ENCODE measurements at places on chromosomes 16 and 17.

DNA sequence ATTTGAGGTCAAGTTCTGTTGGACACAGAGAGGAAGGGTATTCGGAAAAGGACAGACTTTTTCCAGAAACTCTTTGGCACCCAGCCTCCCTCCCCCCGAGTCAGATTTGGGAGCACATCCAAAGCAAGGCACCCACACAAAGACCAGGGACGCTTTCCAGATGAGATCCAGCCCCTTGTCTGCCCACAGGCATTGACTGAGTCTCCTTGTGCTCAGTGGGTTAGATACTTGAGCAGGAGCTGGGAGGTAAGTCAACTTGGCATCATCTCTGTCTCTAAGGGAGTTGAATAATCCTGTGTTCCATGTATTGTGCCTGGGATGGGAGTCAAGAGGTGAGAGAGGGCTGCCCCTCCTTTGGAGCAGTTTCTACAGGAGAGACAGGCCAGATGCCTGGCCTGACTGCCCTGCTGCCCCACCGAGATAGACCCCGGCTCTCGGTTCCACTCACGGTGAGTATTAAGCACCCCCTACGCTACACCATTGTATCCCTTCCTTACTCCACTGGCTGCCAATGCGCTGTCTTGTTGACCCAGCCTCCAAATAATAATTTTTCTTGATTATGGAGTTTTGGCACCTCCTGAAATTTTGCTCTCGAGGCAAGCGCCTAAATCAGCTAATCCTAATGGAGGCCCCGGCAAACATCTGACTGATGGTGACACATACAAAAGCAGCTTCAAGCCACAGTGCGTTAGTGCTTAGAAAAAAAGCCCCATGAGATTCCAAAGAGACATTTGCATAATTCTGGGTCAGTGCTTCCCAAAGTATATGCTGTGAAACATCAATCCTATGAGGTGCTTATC, 29.6 kb upstream of the MAP3K14 start:
- no peak for DNase-seq

GRCh38 chr17:50036455-50037261, 19.3 kb upstream of the ITGA3 start:
- DNase-seq: no peak

DNA sequence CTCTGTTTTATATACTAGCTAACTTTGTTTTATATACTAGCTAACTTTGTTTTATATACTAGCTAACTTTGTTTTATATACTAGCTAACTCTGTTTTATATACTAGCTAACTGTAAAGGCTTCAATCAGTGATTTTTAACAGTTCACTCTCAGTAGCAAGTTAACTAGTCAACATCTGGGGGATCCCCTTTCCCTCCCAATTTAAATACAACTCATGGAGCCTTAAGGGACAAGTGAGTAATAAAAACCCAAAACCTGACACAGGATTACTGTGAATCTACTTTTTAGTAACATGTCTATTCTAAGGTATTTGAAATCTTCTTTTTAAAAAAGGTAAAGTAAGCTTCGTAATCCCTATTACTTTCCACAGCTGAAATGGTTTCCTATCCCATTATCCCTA, 32.2 kb downstream of the FAM222B start:
- no peak for DNase-seq

DNA sequence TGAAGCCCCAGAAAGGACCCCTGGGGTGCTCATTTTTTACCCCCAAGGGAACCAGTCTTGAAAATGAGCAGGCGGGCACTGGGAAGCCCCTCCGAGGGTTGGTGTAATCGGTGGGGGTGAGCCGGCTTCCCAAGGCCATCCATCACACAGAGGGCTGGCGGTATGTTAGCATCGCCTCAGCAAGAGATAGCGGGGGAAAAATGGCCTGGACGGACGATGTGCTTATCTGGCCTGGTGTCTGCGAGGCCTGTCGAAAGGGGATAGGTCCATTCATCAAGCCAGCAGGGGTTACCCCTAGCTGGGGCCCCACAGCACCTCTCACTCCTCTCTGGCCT, 188.9 kb downstream of the IRF8 start:
- DNase-seq: no peak

DNA sequence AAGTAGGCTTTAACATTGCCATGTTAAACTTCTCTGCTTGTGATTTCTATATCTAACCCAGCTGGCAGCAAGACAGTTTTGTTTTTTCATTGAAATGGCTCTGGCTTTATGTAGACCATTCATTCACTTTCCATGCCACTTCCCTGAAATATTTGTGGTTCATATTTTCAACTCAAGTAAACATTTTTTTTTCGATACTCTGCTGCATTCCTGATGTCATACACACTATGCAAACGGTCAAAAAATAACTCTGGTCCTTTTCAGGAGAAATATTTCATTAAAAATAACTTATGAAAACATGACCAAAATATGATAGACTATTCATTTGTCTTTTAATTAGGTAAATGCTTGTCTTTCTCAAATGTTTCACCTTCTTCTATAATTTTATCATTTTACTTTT, 116.3 kb downstream of the USP22 start:
- no peak for DNase-seq

GRCh38 chr17:69062860-69063581, 2.3 kb upstream of the ABCA9 start:
- DNase-seq: no peak

Measured in endothelial cell of umbilical vein (primary cell).